ENCODE measurements at places on chromosomes 6 and 20.

DNA sequence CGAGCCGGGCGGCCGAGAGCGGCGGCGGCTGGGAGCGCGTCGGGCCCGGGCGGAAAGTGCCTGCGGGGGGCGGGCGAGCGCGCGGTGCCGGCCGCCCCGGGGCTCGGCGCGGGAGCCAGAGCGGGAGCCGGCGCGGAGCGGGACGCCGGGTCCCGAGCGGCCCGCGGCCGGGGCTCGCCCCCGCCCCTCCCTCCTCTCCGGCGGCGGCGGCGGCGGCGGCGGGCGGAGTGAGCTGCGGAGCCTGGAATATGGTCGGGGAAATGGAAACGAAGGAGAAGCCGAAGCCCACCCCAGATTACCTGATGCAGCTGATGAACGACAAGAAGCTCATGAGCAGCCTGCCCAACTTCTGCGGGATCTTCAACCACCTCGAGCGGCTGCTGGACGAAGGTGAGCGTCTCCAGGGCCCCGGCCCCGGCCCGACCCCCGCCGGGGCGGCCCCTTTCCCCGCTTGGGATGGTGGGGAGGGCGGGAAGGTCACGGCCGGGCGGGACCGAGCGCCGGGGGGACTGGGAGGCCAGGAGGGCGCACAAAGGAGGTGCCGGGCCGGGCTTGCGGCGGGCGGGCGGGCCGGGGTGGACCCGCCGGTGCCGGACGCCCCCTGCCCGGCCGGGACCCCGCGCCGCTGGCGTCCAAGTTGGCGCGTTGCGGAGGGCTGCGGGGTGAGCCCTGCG is 565 bp downstream of the QKI start:
- peak; percentile 63 for DNase-seq

DNA sequence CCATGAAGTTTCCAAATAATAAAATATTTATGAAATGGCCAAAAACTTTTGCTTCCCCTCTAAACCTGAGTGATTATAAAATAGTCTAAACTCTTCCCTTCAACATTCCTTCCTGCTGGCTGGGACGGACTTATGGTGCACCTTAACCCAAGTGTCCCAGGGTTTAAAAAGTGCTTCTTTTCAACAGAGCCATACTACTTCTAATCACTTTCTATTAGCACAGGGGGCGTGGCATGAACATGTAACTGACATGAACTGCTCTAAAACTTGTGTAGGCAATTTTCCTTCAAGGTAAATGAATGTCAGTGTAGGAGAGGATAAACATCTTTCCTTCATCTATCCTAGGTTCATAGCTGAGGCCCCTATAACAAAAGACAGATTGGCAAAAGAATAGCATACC is 163.6 kb upstream of the RIMS1 start:
- DNase-seq = no peak

DNA sequence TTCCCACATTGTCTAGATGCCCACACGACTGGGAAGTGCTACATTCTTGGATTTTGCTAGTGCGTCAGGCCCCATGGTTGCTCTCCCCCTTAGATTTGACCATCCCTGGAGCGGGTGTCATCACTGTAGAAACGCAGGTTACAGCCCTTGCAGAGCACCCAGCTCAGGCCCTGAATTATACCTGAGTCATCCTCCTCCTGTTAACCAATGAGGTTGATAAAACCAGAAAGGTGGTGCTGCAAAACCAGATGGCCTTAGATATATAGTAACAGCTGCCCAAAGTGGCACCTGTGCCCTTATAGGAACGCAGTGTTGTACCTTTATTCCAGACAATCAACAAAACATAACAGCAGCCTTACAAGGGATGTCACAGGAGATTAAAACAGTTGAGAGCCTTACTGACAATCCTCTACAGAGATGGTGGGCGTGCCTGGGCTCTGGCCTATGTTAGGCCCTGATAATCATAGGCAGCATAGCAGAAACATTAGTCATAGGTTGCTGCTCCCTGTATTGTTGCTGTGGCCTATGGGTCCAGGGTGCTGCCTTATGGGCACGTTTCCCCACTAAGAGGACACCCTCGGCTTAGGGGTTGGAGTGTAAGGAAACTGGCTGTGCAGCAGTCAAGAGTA is 33.6 kb upstream of the HSF2 start:
- no peak for DNase-seq

DNA sequence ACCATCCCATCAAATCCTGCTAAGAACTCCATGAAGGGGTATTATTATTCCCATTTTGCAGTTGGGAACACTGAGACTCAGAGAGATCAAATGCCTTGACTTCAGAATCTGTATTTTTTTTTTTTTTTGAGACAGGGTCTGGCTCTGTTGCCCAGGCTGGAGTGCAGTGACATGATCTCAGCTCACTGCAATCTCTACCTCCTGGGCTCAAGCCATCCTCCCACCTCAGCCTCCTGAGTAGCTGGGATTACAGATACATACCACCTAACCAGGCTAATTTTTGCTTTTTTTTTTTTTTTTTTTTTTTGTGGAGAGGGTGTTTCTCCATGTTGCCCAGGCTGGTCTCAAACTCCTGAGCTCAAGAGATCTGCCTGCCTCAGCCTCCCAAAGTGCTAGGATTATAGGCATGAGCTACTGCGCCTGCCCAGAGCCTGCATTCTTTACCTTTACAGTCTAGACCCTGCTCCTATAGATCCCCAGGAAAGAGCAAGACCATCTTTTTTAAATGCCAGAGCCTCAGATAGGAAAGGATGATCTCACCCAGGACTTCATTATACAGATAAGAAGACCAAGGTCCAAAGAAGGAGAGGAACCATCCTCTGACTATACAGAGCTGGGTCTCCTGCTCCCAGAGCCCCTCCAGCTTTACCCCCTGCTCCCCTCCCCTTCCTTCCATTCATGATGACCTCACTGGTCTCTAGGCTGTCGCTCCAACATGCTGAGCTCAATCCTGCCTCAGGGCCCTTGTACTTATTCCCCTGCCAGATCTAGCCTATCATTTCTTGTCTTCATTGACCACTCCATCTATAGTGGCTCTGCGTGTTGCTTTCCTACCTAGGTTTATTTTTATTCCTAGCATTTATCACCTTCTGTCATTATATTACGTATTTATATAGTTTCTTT is 138.6 kb downstream of the CEBPB start:
- DNase-seq = no peak

DNA sequence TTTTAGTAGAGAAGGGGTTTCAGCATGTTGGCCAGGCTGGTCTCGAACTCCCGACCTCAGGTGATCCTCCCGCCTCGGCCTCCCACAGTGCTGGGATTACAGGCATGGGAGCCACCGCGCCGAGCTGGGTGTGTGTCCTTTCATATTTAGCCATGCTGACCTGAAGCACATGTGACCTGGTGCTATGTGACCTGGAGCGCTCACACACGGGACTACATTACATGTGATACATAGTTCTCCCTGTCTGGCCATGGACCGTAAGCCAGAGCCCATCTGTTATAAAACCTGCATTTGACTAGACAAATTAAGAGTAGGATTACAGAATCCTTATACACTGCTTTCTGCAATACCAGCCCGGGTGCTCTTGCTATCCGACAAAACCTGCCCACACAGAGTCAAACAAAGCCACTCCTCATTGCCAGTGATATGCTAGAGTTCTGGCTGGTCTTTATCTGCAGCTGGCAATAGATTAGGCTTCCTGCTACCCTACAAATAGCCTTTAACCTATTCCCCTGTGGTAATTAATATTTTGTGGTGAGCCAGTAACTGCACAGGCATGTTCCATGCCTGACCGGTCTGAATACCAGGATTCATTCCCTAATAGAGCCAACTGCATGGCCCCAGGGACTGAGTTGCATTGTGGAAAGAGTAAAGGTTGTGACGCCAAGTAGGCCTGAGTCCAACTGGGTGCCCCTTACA is 26.3 kb upstream of the FAM50B start:
- no peak for DNase-seq

DNA sequence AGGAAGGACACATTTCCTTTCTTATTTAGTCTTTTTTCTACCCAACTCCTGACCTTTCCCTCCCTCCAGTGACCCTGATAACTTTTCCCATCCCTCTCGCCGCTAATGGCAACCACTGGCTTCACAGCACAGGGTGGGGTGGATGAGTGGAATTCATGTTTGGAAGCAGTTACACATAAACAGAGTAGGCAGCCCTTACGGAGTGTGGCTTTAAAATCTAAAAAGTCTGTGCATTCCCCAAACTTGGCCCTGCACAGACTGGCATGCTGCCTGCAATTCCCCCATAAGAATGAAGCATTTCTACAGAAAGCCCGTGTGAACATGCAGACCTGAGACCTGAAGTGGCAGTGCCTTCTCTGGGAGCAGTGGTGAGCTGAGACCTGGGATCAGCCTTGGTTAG is 275.9 kb upstream of the PRND start:
- DNase-seq = no peak

GRCh38 chr20:47543006-47543431 is 41.3 kb downstream of the NCOA3 start:
- DNase-seq = peak; percentile 37

GRCh38 chr6:145844933-145845540 is 30.4 kb upstream of the FBXO30 start:
- DNase-seq = no peak

DNA sequence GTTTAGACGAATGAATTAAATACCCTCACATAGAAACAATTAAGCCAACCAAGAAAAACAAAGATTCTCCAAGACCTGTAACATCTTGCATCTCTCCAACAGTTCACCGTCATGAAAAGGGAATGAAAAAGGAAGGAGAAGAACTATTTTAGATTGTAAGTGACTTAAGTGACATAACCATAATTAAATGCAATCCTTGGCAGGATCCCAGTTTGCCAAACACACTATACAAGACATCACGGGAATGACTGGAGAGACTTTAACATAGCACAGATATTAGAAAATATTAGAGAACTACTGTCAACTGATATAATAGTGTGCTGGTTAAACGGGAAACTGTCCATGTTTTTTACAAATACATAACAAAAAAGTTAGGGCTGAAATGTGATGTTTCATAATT is 22.2 kb downstream of the EPB41L2 start:
- DNase-seq = no peak

GRCh38 chr6:108650325-108650724 is 89.6 kb downstream of the FOXO3 start:
- no peak for DNase-seq

- peak; percentile 53 for DNase-seq
Observed at GRCh38 chr6:166419286-166419685, 36.5 kb upstream of the MPC1 start.

DNA sequence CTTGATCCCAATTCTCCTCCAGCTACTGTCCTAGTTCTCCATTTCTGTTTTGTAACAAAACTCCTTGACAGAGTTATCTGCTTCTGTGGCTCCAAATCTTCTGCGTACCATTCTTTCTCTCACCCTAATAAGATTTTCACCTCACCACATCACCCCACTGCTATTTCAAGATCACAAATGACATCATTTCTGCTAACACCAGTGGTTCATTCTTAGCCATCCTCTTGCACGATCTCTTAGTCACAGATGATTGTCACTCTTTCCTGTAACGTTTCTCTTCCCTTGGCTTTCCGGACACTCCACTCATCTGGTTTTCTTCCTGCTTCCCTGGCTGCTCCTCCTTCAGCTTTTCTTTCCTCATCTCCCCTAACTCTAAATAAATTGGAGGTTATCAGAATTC is 56.8 kb upstream of the FABP7 start:
- DNase-seq = no peak

DNA sequence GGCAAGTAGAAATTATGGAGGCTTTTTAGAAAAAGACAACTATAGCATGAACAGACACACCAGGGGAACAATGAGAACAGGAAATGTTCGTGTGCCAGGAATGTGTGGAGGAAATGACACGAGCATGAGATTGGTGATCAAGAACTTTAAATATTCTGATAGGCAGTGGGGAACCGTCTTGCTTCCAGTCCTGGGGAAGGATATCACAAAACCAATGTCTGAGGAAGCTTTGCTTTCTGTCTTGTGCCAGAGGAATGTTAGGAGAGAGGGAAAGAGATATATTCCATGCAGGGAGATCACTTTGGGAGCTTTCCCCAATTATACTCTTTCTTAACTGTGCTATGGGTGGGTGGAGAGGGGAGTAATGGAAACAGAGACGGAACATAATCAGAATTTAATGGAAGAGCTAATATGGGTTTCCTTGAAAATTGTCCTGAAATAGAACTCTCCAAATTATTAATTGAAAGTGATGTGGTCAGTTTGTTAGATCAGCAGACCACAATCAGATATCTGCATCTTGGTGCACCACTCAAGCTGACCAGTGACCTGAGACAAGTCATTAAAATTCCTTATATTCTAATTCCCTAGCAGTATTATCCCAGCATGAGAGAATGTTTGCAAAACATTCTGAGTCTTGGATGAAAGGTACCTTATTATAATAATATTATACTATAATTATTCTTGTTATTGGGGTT is 178.2 kb downstream of the SOX4 start:
- DNase-seq = no peak

Data from GM13976 (cell line).